ENCODE measurements at places on chromosomes 2 and 18.

GRCh38 chr2:109322111-109322510 lies 193.1 kb downstream of the SH3RF3 start:
- DNase-seq, result peak; percentile 46

GRCh38 chr2:28547906-28548600 lies 52.2 kb downstream of the PLB1 start:
- no peak for DNase-seq

- no peak for DNase-seq
These were observed 17.2 kb upstream of the SDC1 start for GRCh38 chr2:20241973-20242726.

DNA sequence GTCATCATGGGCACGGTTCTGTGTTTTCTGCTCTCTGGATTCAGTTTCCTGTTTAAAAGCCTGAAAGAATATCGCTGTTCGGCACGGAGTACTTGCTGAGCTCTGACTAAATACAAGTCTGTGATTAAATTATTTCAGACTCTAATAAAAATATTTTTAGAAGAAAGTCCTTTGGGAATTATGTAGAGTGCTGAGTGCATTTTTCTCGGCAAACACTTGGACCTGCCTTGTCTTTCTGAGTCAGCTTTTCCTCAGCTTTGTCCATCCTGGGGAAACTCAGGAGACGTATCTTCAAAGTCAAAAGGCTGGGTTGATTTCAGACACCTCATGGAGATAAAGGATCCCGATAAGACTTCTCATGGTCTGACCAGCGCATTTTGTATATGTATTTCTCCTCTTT lies 45.9 kb downstream of the IL1R2 start:
- no peak for DNase-seq

GRCh38 chr2:34241905-34242762 lies 643.0 kb upstream of the FAM98A start:
- DNase-seq, result no peak

- DNase-seq, result no peak
These were observed 237.6 kb downstream of the ALPK2 start for GRCh38 chr18:58391231-58391825.

DNA sequence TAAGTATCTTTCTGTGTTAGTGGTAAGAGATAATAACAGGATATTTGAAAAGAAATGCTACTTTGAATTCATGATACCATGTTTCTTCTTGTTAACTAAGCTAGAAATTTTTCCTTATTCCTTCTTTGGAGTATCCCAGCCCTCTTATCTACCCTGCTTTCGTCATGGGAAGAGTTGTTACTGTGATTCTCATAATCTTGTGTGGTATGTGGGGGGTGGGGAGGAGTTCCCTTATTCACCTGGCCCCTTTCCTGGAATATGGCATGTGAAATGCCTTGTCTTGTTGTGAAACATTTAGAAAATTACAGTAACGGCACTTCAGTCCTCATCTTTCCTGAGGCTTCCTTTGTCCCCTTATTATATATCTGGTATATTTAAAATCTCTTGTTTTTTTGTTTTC lies 129.9 kb downstream of the NCOA1 start:
- DNase-seq, result no peak

DNA sequence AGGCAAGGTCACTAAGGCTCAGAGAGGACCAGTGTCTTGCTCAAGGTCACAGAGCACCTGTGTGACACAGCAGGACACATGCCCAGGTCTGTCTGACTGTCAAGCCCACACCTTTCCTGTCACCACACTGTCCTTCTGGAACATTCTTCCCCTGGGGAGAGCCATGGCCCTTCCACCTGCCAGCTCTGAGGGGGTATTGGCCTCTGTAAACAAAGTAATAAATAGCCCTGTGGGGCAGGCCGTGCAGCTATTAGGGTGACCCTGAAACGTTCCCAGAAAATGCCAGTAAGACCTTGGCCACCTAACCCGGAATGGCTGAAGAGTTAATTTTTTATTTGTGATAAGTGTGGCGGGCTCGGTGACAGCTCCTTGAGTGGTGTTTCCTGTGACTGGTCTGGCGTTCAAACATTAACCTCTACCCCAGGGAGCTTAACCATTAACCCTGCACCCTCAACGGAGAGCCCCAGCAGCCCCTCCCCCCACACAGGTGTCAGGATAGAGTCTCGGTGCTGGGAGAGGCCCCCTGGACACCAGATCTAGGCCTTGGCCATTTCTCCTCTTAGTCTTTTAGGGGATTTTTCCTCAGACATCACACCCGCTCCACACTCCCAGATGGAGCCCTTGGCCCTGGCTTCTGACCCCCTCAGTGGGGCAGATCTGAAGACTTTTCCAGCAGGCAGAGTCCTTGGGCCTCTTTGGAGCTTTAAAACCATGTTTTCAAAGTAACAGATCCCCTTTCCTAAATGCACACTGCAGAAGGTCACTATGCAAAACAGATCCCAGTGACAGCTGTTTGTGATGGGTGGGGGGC lies 36.6 kb downstream of the SCTR start:
- DNase-seq, result no peak

GRCh38 chr2:238488347-238488826 lies 61.7 kb downstream of the ASB1 start:
- no peak for DNase-seq

DNA sequence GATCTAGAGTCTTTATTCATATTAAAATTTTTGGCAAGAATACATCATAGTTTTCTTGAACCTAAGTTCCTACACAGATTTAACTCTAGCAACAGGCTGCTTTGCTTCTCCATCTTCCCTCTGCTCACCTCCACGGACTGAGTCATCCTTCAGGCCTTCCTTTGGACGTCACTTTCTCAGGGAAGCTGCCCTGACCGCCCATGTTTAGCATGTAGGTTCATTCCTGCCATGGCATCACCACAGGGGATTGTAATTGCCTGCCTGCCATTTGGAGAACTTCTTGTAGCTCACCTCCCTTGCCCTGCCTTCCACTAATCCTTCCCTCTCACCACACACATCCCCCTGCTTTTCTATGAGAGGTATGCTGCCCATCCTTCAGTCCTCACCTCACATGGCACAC lies 43.9 kb upstream of the B3GNT2 start:
- no peak for DNase-seq

DNA sequence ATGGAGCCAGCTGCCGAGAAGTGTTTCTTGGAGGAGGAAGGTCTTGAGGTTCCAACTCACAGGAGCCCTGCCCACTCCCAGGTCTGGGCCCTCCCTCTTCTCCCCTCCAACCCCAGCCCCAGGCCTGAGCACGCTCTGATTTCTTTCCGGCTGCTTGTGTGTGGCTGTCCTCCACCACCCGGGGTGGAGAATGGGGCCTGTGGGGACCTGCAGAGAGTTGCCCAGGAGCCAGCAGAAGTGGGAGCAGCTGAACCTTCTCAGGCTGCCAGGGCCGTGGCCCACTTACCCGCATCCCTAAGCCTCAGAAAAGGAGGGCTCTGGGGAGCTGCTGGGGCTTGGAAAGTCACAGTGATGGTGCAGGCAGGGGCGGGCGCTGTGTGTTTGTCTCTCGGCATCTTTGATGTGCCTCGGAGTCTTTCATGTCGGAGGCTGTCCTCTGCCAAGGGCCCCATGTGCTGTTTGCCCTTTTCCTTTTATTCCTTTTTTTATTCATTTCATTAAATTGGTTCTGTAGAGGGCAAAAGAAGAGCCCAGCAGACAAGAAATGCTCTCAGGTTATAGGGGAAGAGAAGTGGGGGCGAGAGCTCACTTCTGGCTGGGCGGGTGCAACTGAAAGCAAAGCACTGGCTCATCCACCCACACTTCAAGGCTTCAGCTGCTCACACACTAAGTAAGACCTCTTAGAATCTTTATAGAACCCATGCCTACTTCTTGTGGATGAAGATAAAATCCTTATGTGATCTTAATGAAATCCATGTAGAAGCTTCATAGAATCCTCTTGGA lies 52.5 kb downstream of the SDC1 start:
- no peak for DNase-seq

- DNase-seq, result no peak
These were observed 57.8 kb upstream of the FAM237A start for GRCh38 chr2:206584323-206585116.

- no peak for DNase-seq
These were observed 86.0 kb downstream of the TTC32 start for GRCh38 chr2:19815746-19816145.

DNA sequence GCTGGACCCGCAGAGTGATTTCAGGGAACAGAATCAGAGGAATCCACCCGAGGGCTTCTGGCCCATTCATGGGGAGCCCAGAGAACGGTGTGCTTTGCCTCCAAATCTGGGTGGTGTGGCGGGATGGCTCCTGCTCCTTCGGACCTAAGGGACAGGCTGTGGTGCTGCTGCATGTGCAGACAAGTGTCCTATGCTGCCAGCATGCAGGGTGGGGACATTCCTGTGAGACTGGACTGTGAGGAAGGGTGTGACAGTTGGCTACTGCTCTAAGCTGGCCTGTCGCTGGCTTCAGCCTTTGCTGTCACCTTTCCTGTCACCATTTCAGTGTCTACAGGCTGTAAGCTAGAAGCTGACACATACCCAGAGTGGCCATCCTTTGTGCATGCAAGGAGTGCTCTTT lies 2.9 kb upstream of the SLC4A3 start:
- DNase-seq, result no peak

DNA sequence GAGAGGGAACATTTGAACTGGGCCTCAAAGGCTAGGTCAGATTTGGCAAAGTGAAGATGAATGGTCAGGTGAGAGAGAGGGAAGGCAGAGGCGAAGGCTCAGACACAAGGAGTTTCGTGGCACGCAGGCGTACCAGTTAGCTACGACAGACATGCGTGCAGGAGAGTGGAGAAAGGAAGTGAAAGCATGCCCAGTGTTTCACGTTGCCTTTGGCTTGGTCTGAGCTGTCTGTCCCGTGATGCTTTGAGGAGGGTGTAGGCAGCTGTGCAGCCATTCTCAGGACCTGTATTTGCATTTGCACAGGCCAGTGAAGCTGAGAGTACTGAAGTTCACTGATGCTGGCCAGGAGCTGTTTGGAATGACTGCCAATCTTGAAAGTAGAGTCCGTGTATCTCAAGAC lies 69.5 kb downstream of the HNRNPLL start:
- no peak for DNase-seq

GRCh38 chr18:68660354-68661183 lies 54.3 kb downstream of the TMX3 start:
- peak; percentile 72 for DNase-seq

DNA sequence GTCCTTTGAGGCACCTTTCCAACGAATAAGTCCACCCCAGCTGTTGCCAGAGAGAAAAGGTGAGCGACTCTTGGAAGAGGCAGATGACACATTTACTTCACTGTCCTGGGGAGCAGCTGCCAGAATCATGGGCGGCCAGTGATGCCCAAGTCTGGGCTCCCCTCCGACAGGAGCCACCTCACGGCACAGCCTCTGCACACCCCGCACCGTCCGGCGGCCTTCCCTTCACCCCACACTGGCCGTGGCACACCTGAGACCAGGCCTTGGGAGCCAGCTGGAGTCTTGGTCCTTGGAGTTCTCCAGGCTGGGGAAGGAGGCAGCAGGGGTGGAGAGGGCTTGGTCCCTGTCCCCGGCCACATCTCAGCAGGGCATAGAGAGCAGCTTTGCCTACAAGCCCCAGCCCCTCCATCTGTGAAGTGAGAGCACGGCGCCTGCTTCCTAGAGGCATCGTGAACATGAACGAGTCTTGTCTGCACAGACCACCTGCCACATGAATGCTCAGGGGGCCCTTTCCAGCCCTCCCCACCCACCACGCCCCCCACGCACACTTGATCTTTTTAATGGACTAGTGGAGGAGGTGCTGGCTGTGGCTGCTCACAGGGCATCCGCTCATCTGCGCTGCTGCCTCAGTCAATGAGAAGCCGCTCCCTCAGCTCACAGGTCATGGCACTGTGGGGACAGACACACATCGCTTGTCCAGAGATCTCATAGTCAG lies 400.2 kb upstream of the MYT1L start:
- no peak for DNase-seq

DNA sequence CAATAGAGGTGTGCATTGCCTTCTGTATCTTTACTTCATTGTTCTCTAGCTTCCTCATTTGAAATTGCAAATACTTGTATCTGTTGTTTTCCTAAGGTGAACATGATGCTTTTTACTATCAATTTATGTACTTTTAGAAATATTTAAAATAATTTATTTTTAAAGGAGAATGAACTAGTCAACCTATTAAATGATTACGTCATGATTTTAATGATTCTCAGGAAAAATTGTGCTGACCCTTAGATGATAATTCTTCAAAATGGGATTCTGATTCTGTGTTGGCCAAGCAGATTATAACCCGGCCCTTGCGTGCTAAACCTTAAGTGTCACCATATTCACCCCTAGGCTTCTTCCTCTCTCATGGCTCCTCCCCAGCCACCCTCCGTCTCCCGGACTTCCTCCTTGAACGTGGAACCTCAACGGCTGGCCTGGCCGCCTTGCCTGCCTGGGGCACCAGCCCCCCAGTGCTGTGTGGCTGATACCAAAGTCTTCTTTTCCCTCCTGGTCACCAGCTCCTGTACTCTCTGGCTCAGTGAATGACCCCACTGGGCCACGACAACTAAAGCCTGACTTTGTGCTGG lies 292.0 kb downstream of the GBX2 start:
- DNase-seq, result no peak

DNA sequence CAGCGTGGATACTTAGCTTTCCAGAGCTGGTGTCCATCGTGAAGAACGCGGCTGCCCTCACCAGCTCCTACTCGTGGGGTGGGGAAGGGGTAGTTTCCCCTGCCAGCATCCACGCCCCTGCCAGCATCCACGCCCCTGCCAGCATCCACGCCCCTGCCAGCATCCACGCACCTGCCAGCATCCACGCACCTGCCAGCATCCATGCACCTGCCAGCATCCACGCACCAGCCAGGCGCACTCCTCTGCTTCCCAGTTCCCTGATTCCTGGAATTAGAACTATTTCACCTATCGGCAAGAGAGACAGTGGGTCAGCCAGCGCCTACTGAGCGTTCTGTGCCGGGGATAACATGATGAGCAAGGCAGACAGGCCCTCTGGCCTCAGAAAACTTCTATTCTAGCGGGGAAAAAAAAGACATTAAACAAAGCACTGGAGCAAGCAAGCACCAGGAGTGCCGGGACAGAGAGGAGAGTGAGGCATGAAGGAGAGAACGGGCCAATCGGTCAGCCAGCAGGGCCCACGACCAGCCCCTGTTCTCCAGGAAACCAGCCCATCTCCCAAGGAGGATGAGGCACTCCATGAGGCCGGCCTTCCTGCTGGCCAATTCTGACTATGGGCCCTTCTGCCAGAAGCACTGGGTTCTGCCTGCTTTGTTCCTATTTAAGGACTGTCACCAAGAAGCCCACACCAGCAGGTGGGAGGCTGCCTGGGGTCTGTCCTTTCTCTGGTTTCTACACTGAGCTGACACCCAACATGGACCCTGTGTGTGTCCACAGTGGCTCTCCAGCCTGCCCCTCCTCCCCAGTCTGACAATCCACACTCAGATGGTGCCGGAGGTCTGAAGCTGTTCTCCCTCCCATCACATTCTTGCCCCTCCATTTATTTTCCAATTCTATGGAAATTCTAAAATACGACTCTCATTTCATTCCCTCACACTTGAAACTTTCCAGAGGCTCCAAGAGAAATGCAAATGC lies 78.4 kb upstream of the SALL3 start:
- DNase-seq, result no peak

GRCh38 chr2:207403950-207404349 lies 125.8 kb upstream of the CREB1 start:
- DNase-seq, result no peak

GRCh38 chr2:21415234-21415633 lies 291.5 kb downstream of the TDRD15 start:
- DNase-seq, result no peak

All from hippocampal formation (tissue), 2 donors.